Left cardiac atrium (tissue), 4 donors: ENCODE measurements at places on chromosomes 5 and 9.

DNA sequence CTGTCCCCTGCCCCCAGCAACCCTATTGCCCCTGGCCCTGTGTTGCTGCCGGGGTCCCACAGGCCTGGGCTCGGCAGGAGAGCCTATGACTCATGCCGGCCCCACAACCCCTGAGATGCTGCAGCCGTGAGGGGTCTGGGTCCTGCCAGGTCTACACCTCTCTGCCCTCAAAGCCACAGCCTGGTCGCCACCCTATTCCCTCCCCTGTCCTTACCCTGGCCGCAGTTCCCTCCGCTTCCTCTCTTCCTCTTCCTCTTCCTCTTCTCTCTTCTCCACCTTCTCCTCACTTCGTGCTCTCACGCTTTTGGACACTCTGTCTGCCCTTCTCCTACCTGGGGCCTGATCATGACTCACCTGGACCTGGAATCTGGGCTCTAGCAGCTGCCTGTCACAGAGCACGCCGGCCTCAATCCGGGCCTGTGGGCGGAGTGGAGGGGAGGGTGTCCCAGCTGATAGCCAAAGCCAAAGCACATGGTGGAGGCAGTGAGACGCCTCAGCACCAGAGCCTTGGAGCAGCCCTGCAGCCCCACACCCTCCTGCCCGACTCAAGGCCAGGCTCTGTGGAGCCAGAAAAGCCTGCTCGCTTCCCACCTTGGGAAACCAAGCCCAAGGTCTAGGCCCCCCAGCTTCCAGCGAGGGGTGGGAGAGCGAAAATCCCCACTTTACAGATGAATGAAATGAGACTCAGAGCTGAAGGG is 26.8 kb upstream of the CSF1R start:
- DNase-seq: peak; percentile 44

DNA sequence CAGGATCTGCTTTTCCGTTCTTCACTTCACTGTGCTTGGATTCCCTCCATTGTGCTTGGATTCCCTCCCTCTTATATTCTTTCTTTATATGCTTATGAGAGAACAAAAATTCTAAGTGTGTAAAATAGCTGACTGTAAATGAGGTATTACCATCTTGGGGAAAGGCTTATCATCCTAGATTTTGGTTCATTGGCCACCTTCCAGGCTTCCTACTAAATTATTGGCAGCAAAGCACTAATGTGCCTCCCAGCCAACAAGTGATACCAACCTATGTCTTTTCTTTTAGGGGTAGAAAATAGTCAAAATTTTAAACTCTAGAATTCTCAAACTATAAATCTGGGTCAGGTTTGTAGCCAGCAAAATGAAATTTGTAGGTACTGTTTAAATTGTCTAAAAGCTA is 52.7 kb downstream of the NDUFAF2 start:
- DNase-seq: no peak

DNA sequence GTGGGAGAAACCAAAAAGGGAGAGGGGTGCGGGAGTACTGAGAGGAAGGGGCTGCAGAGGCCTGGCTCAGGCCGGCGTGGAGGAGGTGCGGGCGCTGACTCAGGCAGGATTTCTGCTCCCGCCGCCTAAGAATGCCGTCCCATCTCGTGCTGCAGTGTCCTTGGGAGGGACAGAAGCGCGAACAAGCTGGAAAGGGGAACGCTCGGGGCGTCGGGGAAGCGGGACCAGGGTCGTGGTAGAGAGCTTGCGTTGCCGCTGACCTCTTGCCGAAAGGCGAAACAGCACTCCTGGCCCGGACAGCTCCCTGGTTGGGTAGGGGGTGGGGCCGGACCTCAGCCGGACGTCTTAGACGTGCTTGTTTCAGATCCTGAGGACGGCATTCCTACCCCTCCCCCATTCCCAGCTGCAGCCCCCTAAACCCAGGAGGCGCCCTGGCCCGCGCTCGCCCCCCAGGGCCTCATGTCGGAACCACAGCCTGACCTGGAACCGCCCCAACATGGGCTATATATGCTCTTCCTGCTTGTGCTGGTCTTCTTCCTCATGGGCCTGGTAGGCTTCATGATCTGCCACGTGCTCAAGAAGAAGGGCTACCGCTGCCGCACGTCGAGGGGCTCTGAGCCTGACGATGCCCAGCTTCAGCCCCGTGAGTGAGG is 1.1 kb downstream of the RELL2 start:
- peak; percentile 75 for DNase-seq

GRCh38 chr9:107739601-107740082 is 250.1 kb upstream of the KLF4 start:
- DNase-seq: peak; percentile 86

DNA sequence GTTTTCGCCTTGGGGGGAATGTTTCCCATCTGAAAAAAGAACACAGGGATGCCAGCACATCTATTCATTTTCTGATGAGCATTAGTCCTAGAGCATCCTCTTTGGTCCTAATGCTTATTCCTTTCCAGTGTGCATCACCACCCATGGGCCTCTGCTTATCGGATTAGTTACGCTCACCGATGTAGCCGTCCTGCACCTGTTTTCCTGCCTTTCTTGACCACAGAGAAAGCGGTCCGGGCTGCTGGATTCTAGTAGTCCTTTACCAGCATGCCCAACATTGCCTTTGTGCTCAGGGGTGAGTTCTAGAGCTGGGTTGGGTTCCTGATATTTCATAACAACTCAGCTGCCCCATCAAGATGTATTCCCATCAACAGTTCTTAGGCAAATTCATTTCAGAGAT is 2084.5 kb upstream of the C9orf72 start:
- DNase-seq: no peak

DNA sequence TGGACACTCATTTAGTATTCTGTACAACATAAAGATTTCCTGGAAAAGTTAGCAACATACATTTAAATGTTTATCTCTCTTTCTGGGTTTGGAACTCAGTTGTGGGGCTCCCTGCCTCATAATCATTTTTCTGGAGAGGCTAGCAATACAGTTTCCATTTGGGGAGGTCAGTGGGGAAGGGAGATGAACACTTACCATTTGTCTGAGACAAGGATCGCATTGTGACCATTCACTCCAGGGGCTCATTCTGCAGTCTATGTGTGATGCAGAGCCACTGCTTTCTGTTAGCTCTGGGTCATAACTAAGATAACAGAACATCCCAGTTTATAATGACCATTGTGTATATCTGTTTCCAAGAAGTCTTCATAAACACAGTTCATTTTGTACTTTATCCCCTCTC is 22.4 kb downstream of the C9 start:
- DNase-seq: no peak

GRCh38 chr9:96004379-96004778 is 128.9 kb downstream of the ERCC6L2 start:
- no peak for DNase-seq

DNA sequence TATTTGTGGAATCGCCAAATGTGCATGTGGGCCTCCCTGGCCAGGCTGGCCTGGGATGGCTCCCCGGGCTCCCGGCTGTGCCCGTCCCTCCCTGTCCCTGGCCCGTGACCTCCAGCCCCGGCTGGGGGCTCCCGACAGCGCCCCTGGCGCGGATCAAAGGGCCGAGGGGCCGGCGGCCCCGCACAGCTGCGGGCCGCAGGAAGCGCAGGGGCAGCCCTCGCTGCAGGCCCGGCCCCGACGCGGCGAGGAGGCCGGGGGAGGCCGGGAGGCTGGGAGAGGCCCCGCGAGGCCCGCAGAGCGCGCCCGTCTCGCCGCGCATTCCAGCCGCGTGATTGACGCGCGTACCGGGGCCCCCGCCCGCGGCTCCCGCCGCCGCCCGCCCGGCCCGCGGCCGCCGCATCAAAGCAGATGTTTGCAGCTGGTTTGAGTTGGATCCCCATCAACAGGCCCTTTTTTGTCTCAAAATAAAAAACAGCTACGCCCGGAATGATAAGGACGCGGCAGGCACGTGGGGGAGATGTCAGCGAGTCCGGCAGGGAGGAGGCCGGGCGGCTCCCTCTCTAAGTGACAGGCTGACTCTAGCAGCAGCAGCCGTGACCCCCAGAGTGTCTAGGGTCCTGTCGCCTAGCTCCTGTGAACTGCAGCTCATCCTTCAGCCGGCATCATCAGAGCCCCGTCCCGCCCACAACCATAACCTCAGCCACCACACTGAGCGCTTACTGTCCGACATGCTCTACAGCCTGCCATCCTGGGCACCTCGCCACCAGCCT is 69.4 kb downstream of the LMX1B start:
- no peak for DNase-seq

DNA sequence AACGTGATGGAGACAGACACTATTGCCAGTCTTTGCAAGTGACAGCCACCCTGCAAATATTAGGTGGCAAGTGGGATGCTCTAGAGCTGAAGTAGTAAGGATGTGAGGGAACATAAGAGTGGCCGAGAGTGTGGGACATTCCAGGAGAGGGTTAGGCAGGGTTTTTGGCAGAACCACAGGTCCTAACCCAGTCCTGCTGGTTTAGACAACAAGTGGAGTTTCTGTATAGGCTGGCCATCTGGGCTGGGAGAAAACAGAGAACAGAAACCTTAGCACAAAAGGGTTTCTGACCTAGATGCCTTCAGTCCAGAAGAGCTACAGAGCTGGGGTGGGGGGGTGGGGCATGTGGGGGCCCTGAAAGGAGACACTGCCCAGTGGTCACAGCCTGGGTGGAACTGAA is 107.4 kb downstream of the TMEM174 start:
- no peak for DNase-seq

DNA sequence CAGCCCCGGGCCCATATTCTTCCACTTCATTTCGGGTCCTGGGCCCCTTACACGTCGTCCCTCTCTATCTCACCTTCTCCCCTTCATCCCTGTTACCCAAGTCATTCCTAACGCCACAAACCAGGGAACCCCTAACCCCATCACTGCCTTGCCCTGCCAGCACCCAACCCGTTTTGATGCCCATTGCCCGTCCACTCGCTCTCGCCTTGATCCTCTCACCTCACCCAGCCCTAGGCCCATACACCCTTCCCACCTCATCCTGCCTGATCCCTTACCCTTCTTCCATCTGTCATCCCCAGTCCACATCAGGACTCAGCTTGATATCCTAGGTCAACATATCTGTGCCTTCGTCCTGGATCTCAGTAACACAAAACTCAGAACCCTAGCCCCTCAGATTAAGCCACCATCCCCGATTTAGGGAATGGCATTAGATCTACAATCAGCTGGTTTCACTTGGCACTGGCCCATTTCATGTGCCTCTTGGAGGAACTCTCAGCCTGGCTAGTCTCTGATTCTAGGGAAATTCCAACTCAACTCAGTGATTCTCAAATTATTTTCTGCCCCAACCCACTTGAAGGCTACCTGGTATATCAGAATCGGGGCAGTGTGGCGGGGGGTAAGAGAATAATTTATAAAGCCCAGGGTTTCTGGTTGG is 489 bp downstream of the CHMP5 start:
- no peak for DNase-seq

DNA sequence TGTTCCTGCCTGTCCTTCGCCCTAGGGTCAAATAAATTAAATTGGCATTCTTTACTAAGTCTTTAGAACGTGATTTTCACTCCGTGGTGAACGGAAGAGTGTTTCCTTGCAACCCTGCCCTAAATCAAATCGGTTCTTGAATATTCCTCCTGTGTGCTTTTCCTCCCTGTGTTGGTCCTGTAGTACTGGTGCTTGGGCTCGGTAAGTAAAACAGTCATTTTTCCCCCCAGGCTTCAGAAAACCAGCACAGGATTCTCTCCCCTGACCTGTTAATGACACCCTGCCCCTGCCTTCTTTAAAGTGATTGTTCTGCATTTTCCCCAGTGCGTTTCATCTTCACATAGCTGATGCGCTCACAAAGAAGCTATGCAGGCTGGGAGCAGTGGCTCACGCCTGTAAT is 96.0 kb downstream of the AK8 start:
- DNase-seq: no peak

DNA sequence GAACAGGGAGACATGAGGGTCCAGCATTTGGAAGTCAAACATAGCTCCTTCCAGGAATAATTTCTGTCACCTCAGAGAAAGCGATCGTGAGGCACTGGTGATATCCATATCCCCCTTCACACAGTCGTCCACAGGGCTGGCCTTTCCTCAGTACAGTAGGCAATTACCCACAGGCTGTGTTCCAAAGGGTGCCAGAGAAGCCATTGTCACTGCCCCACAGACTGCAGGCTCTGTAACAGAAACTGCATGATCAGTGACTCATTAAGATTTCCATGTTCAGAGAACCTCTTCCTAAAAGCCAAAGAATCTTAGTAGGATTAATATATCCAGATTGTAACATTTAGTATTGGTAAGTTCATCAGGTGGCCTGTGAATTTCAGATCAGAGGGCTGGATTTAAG is 127.6 kb downstream of the RPS23 start:
- DNase-seq: no peak

DNA sequence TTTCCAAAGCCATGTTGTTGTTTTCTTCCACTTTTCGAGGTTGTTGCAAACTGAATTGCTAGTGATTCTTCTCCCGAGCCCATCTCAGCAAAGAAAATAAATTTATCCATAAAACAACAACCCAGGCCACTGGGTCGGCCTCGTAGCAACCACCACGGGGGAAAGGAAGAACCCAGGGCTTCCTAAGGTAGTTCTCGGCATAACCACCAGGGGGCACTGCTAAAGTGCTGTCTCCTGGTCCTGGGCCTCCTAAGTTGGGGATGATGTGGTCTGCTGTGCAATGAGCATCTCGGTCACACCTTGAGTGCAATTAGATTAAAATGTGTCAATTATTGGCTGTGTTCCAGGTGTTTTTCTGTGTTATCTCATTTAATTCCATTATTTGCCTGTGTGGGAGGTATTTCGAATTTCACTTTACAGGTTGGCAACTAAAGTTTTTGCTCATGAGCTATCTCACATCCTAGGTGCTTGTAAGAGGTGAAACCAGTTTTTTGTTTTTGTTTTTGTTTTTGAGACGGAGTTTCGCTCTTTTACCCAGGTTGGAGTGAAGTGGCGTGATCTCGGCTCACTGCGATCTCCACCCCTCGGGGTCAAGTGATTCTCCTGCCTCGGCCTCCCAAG is 102.8 kb upstream of the DAP start:
- peak; percentile 53 for DNase-seq

- DNase-seq: peak; percentile 72
Observed at GRCh38 chr9:136565086-136565714, 19.4 kb upstream of the NOTCH1 start.

DNA sequence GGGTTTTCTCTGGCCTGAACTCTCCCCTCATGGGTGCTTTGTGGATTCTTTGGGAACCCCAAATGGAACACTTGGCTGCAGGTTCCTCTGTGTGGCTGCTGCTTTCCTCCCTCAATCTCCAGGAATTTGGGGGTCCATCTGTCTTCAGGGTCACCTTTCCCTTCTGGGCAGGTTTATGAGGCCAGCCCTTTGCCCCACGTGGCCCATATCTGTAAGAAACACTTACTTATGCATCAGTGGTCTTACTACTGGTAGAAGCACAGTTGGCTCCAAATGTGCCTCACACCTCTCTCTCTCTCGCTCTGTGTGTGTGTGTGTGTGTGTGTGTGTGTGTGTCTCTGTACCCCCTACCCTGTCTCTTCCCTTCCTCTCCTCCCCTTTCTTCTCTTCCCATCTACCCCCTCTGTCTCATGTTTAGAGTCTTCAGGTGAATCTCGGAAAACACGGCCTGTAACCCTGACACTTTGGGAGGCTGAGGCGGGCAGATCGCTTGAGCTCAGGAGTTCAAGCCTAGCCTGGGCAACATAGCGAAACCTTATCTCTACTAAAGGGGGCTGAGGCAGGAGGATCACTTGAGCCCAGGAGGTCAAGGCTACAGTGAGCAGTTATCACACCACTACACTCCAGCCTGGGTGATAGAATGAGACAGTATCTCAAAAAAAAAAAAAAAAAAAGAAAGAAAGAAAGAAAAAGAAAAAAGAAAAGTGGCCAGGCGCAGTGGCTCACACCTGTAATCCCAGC is 26.8 kb downstream of the C5orf15 start:
- no peak for DNase-seq
